ENCODE measurements at places on chromosomes 11 and 22.

DNA sequence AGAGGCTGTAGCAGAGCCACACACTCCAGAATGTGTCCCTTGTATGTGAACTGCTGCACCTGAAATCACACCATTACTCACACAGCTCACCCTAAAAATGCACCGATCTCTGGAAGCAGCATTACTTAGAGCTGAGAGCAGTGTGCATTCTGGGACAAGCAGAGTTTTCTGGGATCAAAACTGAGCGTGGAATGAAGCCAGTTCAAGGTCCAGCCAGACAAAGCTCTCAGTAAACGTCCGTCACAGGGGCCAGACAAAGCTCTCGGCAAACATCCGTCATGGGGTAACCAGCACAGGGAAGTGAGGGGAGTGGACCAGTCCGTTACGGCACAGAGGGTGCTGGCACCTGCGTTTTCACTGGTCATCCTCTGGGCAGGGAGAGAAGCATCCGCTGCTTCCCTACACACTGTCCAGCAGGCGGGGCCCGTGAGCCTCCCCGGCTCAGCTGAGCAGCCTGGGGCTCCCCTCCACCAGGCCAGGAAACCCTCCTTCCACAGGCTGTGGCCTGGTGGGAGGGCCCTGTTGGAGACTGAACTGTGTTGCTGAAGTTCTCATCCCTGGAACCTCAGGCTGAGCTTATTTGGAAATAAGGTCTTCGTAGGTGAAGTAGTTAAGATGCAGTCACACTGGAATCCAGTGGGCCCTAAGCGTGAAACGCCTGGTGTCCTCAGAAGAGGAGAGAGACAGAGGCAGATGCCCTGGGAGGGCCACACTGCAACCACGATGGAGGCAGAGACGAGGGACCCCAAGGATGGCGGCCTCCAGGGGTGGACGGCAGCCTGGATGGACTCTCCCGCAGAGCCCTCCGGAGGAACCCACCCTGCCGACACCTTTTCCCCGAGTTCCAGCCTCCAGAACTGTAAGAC is 883.9 kb downstream of the BRD1 start:
- no peak for DNase-seq

DNA sequence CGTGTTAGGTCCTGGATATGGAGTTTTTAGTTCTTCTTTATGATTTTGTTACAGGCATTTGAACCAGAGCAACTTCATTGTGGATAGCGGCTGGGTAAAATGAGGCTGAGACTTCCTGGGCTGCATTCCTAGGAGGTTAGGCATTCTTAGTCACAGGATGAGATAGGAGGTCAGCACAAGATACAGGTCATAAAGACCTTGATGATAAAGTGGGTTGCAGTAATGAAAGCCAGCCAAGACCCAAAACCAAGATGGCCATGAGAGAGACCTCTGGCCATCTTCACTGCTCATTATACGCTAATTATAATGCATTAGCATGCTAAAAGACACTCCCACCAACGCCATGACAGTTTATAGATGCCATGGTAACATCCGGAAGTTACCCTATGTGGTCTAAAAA is 23.4 kb upstream of the CLMP start:
- no peak for DNase-seq

- no peak for DNase-seq
These were observed 18.1 kb upstream of the FCHSD2 start for GRCh38 chr11:73160005-73160760.

DNA sequence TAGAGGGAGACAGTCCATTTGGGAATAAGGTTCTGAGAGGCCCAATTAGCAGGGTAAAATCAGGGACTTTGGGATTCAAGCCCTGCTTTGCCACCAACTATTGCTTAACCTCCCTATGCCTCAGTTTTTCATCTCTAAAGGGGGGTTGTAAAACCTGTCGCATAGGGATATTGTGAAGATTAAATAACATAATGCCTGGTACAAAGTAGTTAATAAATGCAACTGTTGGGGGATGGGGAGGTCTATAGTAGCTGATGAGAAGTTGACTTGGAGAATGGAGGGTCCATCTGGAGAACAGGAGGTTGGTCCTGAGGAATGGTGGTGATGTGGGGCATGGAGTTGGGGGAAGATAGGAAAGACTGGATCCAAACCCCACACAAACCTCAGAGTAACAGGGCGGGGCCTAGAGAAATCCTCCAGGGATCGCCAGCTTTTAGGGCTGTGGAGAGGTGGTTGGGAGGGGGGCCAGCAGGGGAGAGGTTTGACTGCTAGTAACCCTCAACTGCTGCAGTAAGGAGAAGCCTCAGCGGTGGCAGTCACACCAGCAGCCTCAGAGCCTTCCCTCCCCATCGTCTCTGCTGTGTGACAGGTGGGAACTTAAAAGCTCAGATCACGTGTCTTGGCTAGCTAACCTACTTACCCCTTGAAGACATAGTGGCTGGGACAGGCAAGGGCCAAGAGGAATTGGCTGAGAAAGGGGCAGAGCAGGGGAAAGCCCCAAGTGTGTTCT is 1.1 kb upstream of the ABCG4 start:
- DNase-seq: no peak

DNA sequence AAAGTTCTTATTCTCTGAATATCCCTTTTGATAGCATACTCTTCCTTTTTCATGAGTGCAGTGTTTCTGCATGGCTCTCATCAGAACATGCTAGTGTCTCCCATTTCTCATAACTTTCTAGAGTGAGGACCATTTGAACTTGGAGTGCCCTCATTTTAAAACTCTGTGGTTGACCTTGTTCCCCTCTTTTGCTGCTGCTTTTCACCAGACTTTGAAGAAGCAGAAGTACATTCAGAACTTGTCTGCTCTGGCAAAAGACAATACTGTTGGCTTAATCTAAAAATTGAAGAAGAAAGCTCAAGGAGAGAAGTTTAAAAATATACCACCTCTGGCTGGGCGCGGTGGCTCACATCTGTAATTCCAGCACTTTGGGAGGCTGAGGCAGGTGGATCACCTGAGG is 35.0 kb downstream of the PPARA start:
- no peak for DNase-seq

- peak; percentile 43 for DNase-seq
These were observed 206.9 kb downstream of the DBX1 start for GRCh38 chr11:19953336-19953735.

DNA sequence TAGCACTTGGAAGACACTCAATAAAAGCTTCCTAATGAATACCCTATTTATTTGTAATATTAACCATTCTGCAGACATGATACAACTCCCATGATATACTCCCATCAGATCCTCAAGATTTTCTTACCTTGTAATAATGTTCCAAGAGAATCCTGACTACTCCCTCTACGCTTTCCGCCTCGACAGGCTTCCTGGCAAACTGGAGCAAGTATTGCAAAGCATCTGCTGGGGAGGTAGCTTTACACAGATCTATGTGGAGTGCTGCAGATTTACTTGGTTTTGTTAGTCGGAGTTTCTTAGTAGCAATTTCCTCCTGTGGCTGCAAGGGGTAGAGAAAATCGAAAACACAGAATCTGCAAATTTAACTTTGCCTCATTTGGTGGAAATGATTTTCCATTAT is 3.5 kb downstream of the INTS4 start:
- no peak for DNase-seq

DNA sequence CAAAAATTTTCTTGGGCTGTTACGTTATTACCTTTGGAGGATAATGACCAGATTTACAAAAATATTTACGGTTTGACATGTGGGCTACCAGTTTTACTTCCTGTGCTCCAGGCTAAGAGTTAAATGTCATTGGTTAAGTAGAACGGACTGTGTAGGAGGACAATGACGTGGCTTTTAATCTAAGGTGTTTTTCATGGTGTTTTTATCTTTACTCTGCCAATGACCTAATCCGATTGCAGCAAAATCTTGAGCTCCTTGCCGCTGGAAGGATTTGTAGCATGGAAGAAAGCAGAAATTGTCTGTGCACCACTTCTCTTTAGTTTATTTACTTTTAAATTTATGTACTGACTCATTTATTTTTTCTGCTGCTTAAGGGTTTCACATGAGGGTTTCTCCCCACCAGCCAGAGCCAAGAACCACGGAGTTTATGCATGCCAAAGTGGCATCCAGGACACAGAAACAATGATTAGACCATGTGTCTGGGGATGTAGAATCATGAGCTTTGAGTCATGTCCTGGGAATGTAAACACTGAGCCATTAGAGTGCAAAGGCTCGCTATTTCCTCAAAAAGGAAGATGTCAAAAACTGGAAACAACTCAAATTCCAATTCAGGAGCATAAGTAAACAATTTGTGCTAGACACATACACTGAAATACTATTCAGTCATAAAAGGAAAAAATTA is 1.9 kb upstream of the CARD16 start:
- no peak for DNase-seq

DNA sequence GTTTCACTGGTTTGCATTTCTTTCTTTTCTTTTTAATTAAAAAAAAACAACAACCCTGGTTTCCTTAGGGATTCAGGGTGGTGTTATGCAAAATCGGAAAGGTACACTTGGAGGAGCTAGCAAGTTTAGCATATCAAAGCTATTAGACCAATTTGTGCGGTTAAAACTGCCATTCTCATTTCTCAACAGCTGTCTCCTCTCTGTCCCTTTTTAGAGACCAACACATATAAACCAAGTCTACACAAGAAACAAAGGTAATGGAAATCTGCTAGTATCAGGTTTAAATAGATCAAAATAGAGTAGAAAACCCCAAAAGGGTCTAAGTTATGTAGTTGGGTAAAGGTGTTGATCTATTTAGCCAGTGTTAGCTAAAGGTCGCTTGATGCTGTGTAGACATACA is 1.7 kb upstream of the SESN3 start:
- DNase-seq: no peak

DNA sequence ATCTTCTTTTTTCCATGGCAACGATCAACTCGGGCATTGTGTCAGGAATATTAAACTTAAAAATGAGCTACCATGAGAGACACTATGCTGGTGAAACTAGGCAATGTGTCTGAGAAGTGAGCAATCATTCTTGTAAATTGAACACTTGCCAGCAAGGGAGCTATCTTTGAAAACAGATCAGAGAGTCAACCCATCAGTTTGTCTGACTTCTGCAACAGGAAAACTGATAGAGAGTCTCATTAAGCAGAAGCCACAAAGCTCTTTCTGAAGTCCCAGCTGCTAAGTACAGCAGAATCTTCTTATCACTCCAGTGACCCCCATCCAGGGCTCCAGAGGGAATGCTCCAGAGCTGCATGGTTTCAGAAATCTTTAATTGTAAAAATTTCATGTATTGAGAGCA is 114.7 kb downstream of the MSANTD4 start:
- DNase-seq: no peak

DNA sequence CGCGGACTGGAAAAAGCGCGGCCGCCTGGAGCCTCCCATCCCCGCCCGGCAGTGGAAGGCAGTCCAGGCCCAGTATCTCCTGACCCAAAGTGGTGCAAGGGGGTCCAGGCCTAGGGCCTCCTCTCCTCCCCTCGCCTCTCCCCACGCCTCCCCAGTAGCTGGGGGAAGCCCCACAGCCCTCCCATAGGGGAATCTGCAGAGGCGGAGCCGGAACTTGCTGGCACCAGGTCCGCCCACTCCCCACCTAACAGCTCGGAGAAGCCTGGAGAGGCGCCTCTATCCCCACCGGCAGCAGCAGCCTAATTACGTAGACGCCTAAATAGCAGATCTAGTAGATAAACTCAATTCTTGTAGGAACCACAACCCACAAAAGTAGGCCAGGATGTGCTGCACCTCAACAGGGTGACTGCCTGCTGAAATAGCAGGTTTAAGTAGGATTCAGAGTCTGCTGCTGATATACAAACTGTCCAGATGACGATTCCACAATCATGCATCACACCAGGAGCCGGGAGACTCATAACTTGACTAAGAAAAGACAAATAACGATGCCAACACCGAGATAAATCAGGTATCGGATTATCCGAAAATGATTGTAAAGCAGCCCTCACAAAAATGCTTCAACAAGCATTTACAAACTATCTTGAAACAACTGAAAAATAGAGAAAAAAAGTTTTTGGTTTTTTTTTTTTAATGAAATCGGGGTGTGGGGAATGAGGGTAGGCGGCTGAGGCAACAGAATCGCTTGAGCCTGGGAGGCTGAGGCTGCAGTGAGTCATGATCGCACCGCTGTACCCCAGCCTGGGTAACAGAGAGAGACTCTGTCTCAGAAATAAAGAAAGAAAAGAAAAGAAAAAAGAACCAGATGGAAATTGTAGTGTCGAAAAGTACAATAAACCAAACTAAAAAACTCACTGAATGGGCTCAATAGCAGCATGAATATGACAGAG is 11.4 kb upstream of the BRD1 start:
- no peak for DNase-seq

DNA sequence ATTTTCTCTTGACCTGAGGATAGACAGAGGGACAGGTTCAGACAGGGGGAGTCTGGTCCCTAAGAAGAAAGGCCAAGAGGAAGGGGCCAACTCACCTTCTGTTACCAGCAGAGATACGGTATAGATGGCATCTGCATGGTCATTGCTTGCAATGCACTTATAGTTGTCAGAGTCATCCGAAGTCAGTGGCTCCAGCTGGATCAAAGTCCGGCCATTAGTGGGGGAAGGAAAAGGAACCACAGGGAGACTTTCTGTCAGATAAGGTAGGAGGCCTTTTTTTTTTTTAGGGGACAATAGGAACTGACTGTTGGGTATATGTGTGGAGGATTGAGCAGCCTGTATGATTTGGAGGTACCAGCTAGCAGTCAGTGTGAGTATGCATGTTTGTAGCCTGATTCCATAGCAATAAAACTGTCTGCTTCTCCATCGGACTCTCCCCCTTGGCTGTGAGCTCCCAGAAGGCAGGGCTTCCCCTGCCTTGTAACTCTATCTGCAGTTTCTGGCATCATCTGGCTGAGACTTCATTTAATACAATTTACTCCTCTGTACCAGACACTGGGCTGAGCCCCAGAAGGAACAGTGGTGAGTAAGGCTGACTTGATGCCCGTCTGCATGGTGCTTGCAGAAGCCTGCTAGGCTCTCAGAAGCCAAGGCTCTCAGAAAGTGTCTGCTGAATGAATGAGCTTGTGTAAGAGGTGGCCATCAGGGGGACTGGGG is 5.7 kb downstream of the IGSF22 start:
- no peak for DNase-seq

Measured in iPS DF 6.9 (cell line).